ENCODE measurements at places on chromosomes 11 and 22.

DNA sequence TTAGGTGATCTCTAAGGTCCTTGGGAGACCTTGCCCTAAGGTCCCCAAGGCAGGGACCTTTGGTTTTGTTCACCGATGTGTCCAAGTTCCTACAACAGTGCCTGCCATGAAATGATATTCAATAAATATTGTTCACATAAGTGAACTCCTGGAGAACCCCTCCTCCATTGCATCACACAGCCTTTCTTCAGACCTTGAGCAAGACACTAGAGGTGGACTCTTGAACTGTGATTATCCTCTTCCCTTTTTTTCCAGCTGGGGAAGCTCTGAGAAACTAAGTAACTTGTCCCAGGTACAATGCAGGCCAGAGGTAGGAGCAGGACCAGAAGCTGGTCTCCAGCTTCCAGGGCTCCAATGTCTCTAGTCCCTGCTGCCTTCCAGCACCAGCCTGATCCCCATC, 76.6 kb upstream of the LMO1 start:
- DNase-seq: no peak

DNA sequence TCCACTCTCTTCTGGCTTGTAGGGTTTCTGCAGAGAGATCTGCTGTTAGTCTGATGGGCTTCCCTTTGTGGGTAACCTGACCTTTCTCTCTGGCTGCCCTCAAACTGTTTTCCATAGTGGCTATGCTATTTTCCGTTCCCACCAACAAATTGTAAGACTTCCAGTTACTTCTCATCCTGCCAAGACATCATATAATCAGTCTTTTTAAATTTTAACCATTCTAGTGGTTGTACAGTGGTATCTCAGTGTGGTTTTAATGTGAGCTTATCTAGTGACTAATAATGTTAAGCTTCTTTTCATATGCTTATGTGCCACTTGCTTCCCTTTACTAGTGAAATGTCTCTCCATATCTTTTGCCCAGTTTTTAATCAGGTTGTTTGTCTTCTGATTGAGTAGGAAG, 13.6 kb upstream of the TRIM29 start:
- no peak for DNase-seq

GRCh38 chr11:120324932-120325810, at the start of gene TLCD5:
Gene TLCD5, plus strand, starts transcription at chr11:120325299. Its CDS starts 2,143 bp downstream, at chr11:120327442.
- no peak for DNase-seq

DNA sequence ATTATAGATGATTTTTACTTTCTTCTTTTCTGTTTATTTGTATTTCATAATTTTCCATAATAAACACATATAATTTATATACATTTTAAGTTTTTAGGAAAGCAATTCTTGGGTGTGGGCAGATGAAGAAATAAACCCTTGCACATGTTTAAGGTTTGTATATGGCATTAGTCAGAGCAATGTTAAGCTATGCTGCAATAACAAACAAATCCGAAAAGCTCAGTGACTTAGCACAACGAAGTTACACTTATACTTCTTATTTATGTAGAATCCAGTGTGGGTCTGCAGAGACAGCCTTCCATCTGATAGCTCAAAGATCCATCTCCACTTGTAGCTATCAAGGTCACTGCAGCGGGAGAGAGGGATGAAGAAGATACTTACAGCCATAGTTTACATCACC, 68.5 kb upstream of the BARX2 start:
- no peak for DNase-seq

DNA sequence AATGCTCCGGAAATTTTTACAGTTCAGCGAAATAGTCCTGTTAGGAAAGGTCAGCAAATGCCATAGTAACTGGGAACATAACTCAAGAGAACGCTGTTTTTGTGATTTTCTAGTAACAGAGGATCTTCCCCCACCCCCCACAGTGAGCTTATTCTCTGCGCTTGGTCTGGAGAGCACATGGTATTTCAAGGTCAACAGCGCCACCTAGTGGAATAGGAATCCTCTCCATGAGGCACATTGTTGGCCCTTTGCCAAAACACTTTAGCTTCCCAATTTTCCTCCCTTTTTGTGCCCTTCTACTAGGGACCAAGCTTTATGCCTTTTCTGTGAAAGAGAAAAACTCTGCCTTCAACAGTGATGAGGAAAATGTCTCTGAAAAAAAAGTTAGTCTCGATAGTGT, 13.2 kb upstream of the OR4C12 start:
- DNase-seq: no peak

DNA sequence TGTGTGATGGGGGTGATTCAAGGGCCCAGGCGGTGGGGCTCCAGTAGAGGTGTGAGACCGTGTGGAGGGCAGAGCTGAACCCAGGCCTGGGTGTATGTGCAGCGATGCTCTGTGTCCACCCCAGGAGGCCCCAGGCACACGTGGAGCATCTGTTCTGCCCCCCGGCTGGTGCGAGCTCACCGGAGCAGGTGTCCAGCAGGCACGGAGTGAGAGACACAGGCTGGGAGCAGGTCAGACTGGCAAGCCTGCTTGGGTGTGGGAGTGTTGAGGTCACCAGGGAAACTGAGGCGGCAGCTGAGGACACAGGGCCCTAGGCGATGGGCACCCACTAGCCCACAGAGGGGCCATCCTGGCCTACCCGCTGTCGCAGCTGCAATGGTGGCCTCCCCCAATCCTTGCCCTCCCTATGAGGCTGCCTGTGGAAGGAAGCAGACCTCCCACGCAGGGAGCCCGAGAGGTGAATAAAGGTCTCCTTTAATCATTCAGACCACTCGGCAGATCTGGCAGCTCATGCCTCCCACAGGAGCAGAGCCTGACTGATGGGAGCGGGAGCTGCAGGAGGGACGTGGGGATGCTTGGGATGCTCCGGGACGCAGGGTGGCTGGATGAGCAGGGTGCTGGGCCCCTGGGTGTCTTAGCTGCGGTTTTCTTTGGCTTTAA, 1165.1 kb downstream of the BRD1 start:
- DNase-seq: no peak

DNA sequence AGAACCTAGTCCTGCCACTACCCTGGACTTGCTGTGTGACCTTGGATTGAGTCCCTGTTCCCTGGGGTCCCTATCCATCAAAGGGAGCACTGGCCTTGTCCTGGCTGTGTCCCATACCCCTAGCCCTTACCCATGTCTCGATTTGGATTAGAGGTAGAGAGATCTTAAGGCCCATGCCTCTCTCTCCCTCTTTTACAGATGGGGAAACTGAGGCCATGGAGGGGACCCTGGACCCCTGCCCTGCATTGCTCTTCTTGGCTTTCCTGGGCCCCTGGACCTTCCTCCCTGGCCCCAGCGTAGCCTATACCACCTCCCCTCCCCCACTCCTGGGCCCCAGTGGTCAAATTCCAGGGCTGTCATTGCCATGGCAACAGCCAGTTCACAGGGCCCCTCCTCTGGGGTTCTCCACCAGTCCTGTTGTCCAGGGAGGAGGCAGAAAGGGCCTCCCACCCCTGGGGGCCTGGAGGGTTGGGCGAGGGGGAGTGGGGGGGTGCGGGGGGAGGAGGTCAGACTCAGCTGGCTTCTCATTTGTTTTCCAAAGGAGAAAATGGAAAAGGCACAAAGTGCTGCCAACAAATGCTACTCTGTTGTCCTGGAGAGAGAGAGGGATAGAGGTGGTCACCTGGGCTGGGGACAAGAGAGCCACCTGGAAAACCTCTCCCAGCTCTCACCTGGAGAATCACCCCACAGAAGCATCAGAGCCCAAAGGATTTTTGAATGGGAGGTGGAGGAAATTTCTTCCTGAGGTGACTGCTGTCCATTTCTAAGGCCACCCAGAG, 23.3 kb downstream of the ARHGEF17 start:
- no peak for DNase-seq

DNA sequence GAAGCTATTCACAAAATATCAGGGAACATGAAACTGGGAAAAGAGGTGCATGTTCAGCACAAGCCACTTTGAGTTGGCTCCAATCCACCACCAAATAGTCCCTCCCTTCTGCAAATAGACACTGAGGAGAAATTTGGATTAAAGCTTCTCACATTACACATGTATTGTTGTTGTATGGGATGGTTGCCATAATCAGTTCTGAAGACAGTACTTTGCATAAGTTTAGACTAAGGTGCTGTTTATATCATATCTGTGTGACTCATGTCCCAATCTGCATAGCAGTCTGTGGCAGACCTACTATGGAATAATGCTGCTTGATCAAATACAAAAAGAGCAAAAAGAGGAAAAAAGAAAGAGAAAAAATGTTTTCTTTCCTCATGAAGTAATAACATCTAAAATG, 376.7 kb upstream of the DDI1 start:
- no peak for DNase-seq

- DNase-seq: no peak
These were observed 82.9 kb downstream of the KIRREL3 start for GRCh38 chr11:126917531-126918204.

DNA sequence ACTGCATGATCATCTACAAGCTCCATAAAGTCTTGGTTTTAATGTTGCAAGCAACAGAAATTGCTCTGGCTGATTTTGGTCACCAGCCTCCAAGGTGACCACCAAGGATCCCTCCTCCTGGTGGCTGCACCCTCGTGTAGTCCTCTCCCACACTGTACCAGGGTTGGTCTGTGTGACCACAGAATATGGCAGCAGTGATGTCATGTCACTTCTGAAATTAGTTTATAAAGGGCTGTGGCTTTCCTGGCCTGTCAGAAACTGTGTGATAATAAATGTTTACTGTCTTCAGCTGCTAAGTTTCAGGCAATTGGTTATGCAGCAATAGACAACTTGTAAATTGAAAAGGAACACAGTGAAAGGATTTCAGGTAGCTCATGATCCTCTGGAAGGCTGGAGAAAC, 5.3 kb upstream of the PRDM11 start:
- DNase-seq: no peak

DNA sequence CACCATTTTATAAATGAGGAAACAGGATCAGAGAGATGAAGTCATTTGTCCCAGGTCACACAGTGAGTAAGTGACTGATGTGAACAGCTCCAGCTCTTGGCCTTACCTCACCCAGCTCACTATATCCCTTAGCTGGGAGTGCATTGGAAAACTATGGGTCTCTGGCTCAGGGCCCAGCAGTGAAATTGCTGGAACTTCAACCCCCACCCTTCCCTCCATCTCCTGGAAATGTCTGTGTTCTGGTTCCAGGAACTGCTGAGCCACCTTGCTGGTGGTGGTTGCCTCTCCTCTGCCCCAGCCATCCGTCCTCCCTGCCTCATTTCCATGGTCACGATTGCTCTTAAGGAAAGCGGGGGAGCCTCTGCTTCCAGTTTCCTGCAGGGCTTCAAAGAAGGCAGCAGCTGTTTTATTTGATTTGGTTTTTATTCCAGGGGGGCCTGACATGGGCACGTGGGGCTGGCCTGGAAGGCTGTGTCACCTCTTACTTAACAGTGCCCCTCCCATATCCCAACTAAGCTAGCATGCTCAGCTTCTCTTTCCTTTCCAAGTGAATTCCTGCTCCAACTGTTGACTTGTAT, 46.2 kb upstream of the CSTF3 start:
- no peak for DNase-seq

Measured in GF-D8 (cell line).